GM23248 (cell line): ENCODE measurements at places on chromosomes 7 and 10. TPM values are rescaled to one million over a fixed set of nuclear protein-coding genes. Genes with fewer than 3 reads are reported as not detected.

Gene ZDHHC16
- 64.1 and 69.1 TPM in 2 replicates for total RNA-seq

Gene PPP3CB
- 29.5 and 37.6 TPM in 2 replicates for total RNA-seq

Gene CYP2C9
- not detected in 2 replicates for total RNA-seq

Gene KEL
- total RNA-seq = not detected in 2 replicates

Gene CPXM2
- 19.8 and 21.2 TPM in 2 replicates for total RNA-seq

Gene OR2A42
- total RNA-seq = 0.25 and 0.32 TPM in 2 replicates

Gene NPY4R2
- total RNA-seq = not detected in 2 replicates

Gene SDK1
- total RNA-seq = not detected in 2 replicates

Gene IL2RA
- not detected in 2 replicates for total RNA-seq

Gene TMEM196
- total RNA-seq = not detected in 2 replicates

Gene TRIM73
- 0.13 and 0.22 TPM in 2 replicates for total RNA-seq

Gene MLXIPL
- not detected in 2 replicates for total RNA-seq

Gene PSD
- 1.0 and 11.3 TPM in 2 replicates for total RNA-seq

Gene ZCWPW1
- total RNA-seq = 0.89 and 1.9 TPM in 2 replicates

- peak overlapping the region; percentile 82 for H3K27ac ChIP-seq
- H3K4me3 ChIP-seq = peak overlapping the region; percentile 10; the same call in 1 of the 2 replicates
- H3K27me3 ChIP-seq = no peaks in the 10 kb centered on the region
- H3K36me3 ChIP-seq = no peaks in the 10 kb centered on the region
These were observed 77.5 kb upstream of the STEAP1B start for GRCh38 chr7:22577470-22578001.

- H3K4me1 ChIP-seq = peaks cover 12% of the 10 kb centered on the region
- H3K4me3 ChIP-seq = no peak overlapping the region
- no peaks in the 10 kb centered on the region for H3K36me3 ChIP-seq
These were observed 23.7 kb upstream of the RASSF4 start for GRCh38 chr10:44935966-44936295.

DNA sequence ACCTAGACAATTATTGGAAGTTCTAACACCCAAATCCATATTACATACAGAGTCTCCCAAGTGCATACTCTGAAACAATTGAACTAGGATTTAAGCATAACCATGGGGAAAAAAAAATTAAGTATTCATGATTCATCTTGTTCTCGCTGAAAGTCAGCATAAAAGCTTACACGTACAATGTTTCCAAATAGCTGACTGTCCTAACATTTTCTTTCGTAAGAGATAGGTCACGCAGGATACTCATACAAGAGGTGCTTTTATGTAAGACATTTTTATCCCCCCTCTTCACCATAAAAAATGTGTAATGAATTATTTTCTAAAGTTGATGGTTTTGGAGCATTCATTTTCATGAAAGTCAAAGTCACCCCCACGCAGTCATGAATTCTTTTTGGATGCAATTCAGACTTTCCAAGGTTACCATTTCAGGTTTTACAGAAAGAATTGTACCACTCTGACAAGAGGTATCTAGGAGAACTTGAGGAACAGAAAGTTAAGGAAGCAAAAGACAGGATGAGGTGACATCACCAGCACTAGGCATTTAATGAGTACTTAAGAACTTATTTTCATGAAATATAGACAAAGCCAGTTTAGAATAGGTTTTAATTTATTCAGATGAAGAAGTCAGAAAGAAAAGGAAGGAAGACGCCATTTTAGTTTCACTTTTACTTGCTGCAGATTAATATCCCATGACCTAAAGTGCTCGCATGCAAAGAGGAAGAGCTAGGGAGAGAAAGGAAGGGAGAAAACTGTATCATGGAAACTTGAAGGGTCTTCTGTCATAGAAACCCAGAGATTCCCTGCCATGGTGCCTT, 55.8 kb downstream of the TMEM26 start:
- peak overlapping the region; percentile 90 for H3K27ac ChIP-seq
- DNase-seq = peak; percentile 84
- H3K4me1 ChIP-seq = peaks cover 17% of the 10 kb centered on the region
- H3K27me3 ChIP-seq = no peaks in the 10 kb centered on the region
- peak overlapping the region; percentile 73 for H3K4me3 ChIP-seq

DNA sequence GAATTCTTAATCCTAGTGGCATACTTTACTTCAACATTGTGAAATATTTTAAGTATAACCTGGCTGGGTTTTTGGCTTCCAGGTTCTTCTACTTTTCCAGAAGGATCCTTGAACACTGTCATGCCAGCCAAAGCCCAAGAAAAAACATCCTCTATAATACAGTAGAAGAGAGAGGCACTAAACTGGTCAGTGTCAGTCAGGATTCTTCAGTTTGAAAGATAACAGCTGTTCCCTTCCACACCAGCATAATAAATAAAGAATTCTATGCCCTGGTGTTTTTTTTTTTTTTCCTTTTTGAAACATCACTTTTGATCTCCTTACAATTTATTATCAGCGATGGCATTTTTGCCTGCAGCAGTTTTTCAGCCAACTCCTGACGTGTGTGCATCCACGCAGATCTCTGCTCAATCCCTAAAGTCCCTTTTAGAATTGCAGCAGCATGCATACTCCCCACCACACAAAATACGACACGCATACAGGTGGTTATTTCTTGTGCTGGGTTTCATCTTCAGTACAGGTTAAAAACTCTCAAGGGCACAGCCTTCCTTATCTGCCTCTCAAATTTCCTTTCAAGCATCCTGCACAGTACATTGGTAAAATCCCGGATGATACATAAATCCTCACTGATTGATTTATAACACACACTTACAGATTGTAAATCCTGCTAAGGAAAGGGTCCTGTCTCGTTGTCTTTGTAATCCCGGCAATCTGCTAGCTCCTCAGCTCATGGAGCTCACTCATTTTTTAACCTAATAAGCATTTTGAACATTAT, 100.2 kb downstream of the TPK1 start:
- no peaks in the 10 kb centered on the region for H3K4me1 ChIP-seq
- no peaks in the 10 kb centered on the region for H3K36me3 ChIP-seq
- no peaks in the 10 kb centered on the region for H3K27me3 ChIP-seq
- H3K27ac ChIP-seq = no peak overlapping the region

- H3K27ac ChIP-seq = no peak overlapping the region
- no peaks in the 10 kb centered on the region for H3K36me3 ChIP-seq
- 0 out of 2 replicates have a peak, but pooled peaks cover 4% of the 10 kb centered on the region for H3K4me1 ChIP-seq
- DNase-seq = no peak
- no peak overlapping the region for H3K4me3 ChIP-seq
These were observed 270.7 kb downstream of the RPS24 start for GRCh38 chr10:78304091-78305045.

- no peaks in the 10 kb centered on the region for H3K27me3 ChIP-seq
- no peaks in the 10 kb centered on the region for H3K36me3 ChIP-seq
- DNase-seq = peak; percentile 79
- peak overlapping the region; percentile 20; the same call in 1 of the 2 replicates for H3K4me3 ChIP-seq
- H3K27ac ChIP-seq = peak overlapping the region; percentile 88
These were observed 94.9 kb upstream of the KCNIP2 start for GRCh38 chr10:101938305-101939007.

GRCh38 chr7:30598121-30598876, 3.6 kb downstream of the GARS1 start:
- DNase-seq = peak; percentile 78
- H3K36me3 ChIP-seq = peaks cover 67% of the 10 kb centered on the region
- H3K4me3 ChIP-seq = peak overlapping the region; percentile 100
- H3K4me1 ChIP-seq = peaks cover 19% of the 10 kb centered on the region
- peak overlapping the region; percentile 95 for H3K27ac ChIP-seq

DNA sequence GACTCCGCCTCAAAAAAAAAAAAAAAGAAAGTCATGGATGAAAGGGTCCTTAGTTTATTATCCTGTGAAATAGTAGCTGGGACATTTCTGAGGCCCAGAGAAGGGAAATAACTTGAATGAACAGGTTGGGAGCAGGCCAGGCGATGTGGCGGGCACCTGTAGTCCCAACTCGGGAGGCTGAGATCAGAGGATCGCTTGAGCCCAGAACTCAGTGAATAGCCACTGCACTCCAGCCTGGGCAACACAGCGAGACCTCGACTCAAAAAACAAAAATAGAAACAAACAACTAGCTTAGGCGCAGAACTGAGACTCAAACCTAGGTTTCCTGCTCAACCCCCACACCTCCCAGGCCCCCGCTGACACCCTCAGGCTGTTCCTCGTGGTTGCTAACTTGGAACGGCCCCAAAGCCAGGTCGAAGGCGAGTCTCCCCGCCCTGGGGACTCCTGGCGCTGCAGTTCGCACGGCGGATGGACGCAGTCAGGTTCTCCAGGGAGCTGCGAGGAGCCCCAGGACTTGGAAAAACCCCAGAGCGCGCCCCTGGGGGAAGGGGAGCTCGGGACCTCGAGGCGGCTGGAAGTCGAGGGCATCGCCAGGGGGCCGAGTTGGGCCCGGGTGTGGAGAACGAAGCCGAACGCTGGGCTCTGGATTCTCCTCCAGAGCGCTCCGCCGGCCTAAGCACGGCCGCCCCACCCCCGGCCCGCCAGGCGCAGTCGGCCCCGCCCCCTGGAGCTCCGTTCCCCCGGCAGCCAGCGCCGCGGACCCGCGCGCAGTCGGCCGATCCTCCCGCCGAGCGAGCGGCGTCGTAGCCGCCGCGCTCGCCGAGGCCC, at the start of gene STOX1:
Gene STOX1 (plus strand): TSS at position 768 of the 828 bp plus-strand sequence. CDS start 93 bp downstream, outside the sequence.
- H3K4me1 ChIP-seq = no peaks in the 10 kb centered on the region
- peaks cover 32% of the 10 kb centered on the region for H3K27me3 ChIP-seq
- peak within 1 kb of the TSS; percentile 79 for H3K4me3 ChIP-seq
- H3K36me3 ChIP-seq = no peaks in the 10 kb centered on the region

DNA sequence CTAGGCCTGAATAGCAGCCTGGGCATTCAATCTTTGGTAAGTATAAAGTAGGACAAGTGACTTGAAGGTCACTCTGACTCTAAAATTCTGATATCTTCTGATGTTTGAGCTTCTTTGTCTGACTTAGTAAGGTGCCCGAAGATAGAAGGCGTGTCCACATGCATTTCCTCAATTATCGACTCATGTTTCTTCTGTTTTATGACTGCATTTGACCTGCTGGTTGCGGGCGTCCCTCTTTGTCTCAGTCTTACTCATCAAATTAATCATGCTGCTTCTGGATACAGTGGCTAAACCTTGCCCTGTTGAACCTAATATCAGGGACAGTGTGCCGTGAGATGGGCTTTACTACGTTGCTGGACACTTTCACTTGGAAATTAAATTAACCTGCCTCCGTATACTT, 534.1 kb downstream of the SDK1 start:
- no peak overlapping the region for H3K27ac ChIP-seq
- H3K36me3 ChIP-seq = no peaks in the 10 kb centered on the region
- DNase-seq = no peak
- no peak overlapping the region for H3K4me3 ChIP-seq
- H3K4me1 ChIP-seq = no peaks in the 10 kb centered on the region

DNA sequence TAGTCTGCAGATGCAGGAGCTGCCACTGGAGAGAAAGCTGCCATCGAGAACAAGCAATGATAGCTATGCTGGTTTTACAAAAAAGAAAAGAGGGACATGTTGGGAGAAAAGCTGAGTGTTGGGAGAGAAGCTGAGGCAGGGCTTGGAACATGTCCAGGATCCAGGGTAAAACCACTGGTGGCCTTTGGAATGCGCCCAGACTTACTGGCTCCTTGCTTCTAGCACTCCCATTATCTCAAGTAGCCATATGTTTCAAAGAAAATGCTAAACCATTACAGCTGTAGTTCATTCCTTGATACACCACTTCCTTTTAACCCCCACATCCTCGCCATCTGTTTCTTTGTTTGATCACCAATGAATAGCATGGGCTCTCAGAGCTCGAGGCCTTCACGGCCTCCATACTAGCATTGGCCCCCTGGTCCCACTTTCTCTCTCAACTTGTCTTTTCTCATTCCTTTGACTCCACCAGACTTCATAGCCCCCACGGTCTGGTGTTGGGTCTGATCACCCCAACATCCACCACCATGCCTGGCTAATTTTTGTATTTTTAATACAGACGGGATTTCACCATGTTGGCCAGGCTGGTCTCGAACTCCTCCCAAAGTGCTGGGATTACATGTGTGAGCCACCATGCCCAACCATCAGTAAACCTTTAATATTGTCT, 23.8 kb upstream of the PLAC9 start:
- no peak overlapping the region for H3K4me3 ChIP-seq
- peaks cover 31% of the 10 kb centered on the region for H3K4me1 ChIP-seq
- no peaks in the 10 kb centered on the region for H3K27me3 ChIP-seq
- peak; percentile 20 for DNase-seq
- no peaks in the 10 kb centered on the region for H3K36me3 ChIP-seq

- no peaks in the 10 kb centered on the region for H3K36me3 ChIP-seq
- DNase-seq = no peak
- no peaks in the 10 kb centered on the region for H3K4me1 ChIP-seq
- no peak overlapping the region for H3K4me3 ChIP-seq
These were observed 17.3 kb downstream of the VWDE start for GRCh38 chr7:12386313-12386740.

- peaks cover 20% of the 10 kb centered on the region; the same call in 1 of the 2 replicates for H3K4me1 ChIP-seq
- DNase-seq = peak; percentile 41
- H3K36me3 ChIP-seq = no peaks in the 10 kb centered on the region
- no peaks in the 10 kb centered on the region for H3K27me3 ChIP-seq
These were observed 8.5 kb upstream of the C10orf105 start for GRCh38 chr10:71727738-71728737.

DNA sequence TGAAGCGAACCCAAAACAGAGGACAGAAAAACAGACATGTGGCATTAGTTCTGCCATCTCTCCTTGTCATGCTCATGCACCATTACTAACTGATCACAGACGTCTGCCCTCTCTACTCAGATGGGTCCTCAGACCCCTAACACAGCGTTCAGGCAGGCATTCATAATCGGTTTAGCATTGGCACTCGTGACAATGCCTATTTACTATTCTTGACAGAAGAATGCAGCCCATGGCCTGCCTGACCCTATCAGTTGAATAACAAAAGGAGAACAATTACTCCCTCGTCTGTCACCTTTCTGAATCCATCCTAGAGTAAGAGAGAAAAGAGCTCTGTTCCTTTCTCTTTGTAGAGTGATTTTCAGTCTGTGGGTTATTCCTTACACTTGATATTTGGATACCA, 194.6 kb upstream of the PHYHIPL start:
- no peaks in the 10 kb centered on the region for H3K4me1 ChIP-seq
- no peak overlapping the region for H3K27ac ChIP-seq
- H3K36me3 ChIP-seq = no peaks in the 10 kb centered on the region
- no peaks in the 10 kb centered on the region for H3K27me3 ChIP-seq

- no peak overlapping the region for H3K27ac ChIP-seq
- H3K4me1 ChIP-seq = no peaks in the 10 kb centered on the region
- no peak for DNase-seq
- no peaks in the 10 kb centered on the region for H3K36me3 ChIP-seq
These were observed 18.3 kb downstream of the GPER1 start for GRCh38 chr7:1106063-1106792.

GRCh38 chr10:54681136-54681535, 119.9 kb downstream of the PCDH15 start:
- no peak overlapping the region for H3K4me3 ChIP-seq
- no peak for DNase-seq
- no peaks in the 10 kb centered on the region for H3K27me3 ChIP-seq
- H3K4me1 ChIP-seq = no peaks in the 10 kb centered on the region

- no peak overlapping the region for H3K27ac ChIP-seq
- H3K36me3 ChIP-seq = no peaks in the 10 kb centered on the region
- no peak for DNase-seq
- no peaks in the 10 kb centered on the region for H3K27me3 ChIP-seq
- H3K4me1 ChIP-seq = peaks cover 38% of the 10 kb centered on the region
These were observed 185.0 kb downstream of the TCF7L2 start for GRCh38 chr10:113135025-113135424.
